ENCODE measurements at places on chromosomes 2 and 18.
A peak's percentile ranks its signal among the peaks of the same experiment; 100 is the strongest.

DNA sequence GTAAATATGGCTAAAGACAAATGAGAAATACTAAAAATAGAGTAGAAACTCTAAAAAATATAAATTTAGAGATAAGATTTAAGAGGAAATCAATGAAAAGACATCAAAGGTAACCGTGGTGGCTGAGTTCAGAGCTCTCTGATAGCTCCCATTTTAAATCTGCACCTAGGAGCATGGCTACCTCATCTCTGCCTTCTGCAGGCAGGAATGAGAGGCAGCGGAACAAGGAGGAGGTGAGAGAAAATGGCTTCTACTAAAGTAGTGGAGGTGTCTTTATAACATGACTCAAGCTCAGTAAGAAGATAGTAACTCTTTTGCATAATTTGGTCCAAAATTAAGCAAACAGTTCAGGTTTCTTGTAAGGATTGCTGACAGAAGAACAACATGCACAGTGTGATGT lies 758.7 kb upstream of the FSHR start:
- DNase-seq = no peak

DNA sequence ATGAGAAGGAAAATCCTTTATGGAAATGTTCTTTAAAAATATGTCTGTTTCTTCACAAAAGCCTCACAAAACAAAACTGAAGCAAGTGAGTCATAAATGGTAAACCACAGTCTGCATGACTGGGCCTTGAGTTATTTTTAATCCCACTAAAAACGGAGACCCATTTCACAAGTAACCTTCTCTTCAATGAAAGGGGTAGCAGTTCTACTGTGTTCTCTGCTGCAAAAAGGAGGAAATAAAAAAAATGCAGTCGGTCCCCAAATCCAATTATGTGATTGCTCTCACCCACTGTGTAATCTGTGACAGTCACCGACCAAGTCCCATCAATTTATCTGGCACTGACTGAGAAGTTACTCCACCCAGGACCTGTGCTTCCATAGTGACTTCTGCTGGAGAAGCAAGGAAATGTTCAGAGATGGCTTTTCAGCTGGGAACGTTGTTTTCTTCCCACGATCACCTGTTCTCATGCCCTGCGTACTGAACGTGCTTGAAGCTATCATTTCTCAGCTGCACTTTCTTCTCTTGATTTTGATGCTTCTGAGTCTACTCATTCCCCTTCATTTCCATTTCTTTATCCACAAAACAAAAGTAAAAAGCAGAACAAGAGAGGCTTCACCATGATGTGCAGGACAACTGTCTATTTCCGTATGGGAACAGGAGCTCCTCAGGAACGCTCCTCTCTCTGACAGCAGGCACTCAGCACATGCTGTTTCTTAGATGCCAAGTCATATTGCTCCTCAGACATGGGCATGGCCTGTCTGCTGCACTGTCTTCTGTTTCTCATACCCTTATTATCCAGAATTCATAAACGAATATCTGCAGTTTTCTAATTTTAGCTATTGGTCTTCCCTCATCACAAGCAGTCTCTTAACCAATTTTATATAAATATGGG lies 80.0 kb upstream of the TMEM200C start:
- no peak for DNase-seq

GRCh38 chr18:80246445-80247392 lies 595 bp downstream of the PARD6G start:
- DNase-seq = no peak

GRCh38 chr2:14930441-14930840 lies 297.9 kb downstream of the LRATD1 start:
- DNase-seq = no peak

GRCh38 chr2:216985658-216986141 lies 125.8 kb upstream of the TNP1 start:
- peak; percentile 94 for DNase-seq

- no peak for DNase-seq
Measured at GRCh38 chr2:236380051-236380612, 115.9 kb upstream of the ASB18 start.

- DNase-seq = no peak
Measured at GRCh38 chr2:64361151-64361938, 92.6 kb upstream of the LGALSL start.

DNA sequence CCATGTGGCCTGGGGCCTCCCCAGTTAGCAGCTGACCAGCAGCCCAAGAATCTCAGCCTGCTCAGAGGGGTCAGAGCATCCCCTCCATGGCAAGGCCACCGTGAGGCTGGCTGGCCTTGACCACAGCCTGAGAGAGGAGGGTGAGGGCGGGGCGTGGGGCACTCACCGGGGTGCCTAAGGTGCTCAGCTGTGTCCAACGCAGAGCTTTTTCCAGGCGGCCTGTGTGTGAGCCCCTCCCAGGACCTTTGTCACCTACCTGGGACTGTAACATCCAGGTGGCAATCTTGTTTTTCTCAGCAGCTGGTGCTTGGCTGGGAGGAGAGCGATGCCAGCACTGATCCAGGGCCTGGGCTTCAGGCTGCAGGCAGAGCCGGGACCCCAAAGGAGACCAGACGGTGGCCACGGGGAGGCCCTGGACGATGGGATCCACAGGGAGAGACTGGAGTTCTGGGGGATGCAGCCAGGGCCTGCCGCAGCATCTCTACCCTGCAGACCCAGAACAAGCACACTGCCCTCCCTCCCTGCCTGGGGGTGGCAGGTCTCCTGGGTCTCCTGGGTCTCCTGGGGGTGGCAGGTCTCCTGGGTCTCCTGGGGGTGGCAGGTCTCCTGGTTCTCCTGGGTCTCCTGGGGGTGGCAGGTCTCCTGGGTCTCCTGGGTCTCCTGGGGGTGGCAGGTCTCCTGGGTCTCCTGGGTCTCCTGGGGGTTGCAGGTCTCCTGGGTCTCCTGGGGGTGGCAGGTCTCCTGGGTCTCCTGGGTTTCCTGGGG lies 12.3 kb downstream of the SNED1 start:
- DNase-seq = no peak

DNA sequence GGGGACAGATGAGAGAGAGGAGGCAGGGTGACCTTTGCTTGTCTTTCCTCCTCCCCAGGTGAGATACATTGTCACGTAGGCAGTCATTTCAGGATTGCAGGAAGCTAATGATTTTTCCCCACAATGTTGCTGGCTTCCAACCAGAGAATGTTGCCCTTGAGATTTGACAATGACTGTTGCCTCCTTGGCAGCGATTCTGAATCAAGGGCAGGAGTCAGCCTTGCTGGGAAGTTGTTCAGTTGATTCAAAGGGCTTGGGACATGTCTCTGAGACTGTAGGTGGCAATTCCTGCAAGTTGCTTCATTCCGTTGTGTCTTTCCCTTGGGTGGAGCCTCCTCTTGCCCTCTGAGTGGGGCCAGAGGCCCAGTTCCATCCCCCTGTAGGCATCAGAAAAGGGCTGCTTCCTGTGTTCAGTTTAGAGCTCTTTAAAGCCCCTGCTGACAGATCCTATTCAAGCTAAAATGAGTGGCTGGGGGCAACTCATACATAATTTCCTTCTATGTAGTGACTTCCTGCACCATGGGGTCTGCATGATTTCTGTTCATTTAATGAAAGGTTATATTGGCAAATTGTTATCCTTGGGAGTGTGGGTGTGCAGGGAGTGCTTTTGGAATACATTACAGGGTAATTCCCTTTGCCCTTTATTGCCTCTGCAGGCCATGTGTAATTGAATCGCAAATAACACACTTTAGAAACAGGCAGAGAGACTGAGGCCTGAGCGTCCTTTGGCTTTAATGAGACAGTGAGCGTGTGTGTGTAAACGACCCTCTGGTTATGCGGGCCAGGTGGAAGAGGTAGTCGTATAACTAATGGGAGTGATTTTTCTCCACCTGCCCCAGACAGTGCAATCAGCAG lies 52.4 kb downstream of the GPR39 start:
- peak; percentile 66 for DNase-seq

DNA sequence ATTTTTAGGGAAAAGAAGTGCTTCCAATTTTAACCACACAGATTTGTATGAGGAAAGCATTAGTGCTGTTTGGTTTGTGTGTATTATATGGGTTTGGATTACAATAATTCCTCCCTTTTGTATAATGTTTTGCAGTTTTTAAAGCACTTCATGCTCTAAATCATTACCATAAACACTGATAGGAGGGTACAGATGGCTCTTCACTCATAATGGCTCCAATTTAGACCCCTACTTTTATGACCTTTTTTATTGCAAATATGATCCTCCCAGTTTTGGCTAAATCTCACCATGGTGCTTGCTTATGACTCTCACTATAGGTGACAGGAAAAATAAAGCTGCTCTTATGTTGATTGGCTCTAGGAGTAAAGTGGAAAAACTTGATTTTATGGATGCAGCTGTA lies 23.8 kb upstream of the TMEM17 start:
- DNase-seq = peak; percentile 37

GRCh38 chr2:43224571-43225092 lies 1.8 kb downstream of the ZFP36L2 start:
- no peak for DNase-seq

DNA sequence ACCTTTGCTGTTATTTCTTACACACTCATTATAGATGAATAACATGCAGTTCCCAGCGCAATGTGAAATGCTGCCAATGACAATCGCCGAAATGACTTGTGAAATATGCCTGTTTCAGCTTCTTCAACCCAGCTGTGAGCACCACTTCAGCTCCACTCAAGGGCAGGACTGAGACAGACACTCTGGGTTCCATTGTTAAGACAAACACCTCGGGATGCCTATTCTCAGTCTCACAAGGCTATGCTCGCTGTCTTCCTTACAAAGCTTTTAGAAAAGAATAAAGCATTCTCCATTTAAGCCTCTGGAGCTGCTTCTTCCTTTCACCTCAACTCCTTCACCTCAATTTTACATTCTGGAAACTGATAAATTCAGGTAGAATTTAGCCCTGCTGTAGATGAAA lies 4.2 kb downstream of the CBLN2 start:
- no peak for DNase-seq

- DNase-seq = no peak
Measured at GRCh38 chr18:12036201-12036751, 55.0 kb downstream of the IMPA2 start.

GRCh38 chr2:188506843-188507242 lies 215.2 kb downstream of the GULP1 start:
- no peak for DNase-seq

DNA sequence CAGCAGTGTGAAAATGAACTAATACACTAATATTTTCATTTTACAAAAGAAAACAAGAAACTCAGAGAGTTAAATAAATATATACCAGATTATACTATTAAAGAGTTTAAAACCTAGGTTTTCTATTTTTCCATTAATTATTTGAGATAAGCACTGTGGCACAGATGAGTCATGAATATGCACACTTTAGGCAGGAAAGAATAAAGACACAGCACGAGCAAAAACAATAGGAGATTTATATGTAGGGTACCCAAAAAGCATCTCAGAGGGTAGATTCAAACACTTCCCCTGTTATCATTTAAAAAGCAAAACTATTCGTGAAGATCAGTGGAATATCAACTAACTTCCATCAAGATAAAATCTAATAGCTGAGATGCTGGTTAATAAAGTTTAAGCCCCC lies 430.6 kb downstream of the ERBB4 start:
- DNase-seq = no peak

- DNase-seq = no peak
Measured at GRCh38 chr2:205617905-205618304, 64.4 kb upstream of the NRP2 start.

DNA sequence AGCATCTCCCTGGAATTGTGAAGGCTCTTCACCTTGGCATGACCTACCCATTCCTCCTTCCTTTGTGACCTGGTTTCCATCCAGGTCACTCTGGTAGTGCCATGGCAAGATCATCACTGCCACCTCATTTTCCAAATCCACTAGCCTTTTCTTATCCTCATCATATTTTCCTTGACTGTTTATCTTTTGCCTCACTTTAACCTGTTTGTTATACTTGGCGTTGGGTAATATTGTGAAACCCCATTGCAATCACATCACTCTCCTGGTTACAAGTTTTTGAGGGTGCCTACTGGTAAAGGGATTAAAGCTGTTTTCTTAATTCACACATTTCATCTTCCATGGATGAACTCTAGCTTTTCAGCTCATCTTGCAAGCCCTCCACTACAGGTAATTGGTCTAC lies 39.1 kb upstream of the IGFBP2 start:
- no peak for DNase-seq

DNA sequence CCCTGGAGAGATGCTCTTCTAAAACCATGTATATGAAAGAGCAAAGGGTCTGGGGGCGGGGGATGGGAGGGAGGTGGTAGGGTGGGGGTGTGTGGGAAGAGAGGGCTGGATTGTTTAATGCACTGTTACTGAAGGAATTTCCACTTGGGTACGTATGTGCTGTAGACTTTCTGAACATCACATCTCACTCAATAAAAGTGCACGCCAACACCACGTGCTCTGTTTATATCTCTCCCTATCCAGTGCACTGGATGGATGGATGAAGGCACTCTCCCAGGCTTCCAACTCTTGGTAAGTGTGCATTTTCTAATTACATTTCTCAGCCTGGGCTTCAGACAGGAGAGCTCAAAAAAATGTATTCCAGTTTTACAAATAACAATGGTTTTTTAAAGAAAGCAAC lies 184.3 kb upstream of the SIX2 start:
- no peak for DNase-seq

DNA sequence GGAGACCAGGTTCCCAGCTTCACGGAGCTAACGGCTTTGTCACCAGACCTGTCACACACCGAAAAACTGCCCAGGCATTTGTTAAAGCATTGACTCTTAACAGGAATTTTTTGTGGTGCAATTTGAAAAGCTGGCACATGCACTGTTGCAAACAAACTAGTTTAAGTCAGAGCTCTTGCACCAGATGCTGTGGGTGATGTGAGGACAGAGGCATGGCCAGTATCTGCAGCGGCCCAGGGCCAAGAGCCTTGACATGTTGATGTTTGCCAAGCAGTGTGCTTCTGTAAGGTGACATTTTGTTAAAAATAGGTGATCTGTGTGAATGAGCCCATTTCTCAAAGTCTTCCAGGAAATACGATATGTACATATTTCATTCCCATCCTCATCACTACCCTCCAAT lies 142.5 kb downstream of the MTCL1 start:
- DNase-seq = no peak

- DNase-seq = no peak
Measured at GRCh38 chr2:240559286-240559685, 871 bp upstream of the DUSP28 start.

DNA sequence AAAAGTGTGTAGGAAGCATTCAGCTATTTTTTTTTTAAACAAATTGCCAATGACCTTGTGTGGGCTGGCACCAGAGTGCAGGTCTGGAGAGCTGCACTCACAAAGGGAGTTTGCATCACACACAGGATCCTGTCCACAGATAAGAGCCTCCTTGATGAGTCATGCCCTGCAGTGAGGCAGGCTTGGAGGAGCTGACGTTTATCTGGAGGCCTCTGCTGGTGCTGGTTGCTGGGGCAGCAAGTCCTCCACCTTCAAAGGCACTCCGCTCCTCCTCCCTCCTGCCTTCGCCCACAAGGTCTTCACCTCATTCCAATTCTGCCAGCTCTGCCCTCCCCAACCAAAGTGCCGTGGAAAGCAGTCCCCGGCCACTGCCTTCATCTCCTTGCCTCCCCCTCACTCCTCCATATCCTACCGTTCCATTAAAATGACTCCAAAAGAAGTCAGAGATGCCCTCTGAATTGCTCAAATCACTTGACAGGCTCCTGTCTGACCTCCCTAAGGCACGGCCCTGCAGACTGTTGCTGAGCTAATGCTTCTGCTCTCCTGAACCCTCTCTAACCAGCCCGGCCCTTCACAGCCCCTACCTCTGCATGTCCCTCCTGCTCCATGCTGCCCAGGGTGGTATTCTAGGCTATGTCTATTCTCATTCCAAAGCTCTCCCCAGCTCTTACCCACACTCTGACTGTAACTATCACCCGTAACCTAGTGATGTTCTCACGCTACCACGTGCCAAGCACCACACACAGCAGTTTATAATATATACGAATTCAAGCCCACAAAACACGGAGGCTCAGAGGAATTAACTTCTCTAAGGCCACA lies 30.9 kb downstream of the LONRF2 start:
- no peak for DNase-seq

- DNase-seq = no peak
Measured at GRCh38 chr2:167181134-167181533, 292.9 kb downstream of the XIRP2 start.
